ENCODE measurements at places on chromosomes 6 and 20.

- DNase-seq, result no peak
Measured at GRCh38 chr6:159213405-159213804, 44.2 kb downstream of the FNDC1 start.

- no peak for DNase-seq
Measured at GRCh38 chr6:170062209-170062914, 228.5 kb downstream of the DLL1 start.

- DNase-seq, result no peak
Measured at GRCh38 chr20:54250691-54251090, 42.8 kb downstream of the PFDN4 start.

GRCh38 chr6:32175711-32176475, at the start of gene AGPAT1:
TSS of gene AGPAT1 (minus strand) at chr6:32176084. CDS start at chr6:32171496, 4,588 bp downstream.
- peak; percentile 89 for DNase-seq

- DNase-seq, result no peak
Measured at GRCh38 chr6:19734519-19734918, 102.7 kb upstream of the ID4 start.

- no peak for DNase-seq
Measured at GRCh38 chr6:46763466-46763865, 16.7 kb downstream of the ANKRD66 start.

DNA sequence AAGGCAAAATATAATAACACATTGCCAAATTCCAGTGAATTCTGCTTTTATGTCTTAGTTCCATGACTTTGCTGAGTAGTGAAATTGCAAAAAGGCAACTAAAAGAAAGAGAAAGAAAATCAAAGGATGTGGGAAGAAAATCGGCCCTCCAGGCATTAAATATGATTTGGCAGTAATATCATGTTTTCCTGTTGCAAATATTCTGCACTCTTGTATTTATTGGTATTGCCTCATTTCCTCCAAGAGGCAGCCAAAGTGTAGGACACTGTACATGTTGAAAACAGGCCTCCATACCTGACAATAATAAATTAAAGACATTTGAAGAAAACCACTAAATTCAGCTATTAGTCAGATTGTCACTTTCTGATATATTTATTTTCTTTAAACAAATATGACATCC, 460.0 kb upstream of the NOX3 start:
- no peak for DNase-seq

GRCh38 chr20:9838378-9839295, at the start of gene PAK5:
TSS of gene PAK5 (minus strand) at chr20:9839076. CDS start at chr20:9644328, 194,748 bp downstream.
- DNase-seq, result peak; percentile 46

- DNase-seq, result no peak
Measured at GRCh38 chr20:9215539-9215938, 146.7 kb downstream of the PLCB4 start.

- DNase-seq, result no peak
Measured at GRCh38 chr6:5726976-5727718, 279.6 kb downstream of the NRN1 start.

DNA sequence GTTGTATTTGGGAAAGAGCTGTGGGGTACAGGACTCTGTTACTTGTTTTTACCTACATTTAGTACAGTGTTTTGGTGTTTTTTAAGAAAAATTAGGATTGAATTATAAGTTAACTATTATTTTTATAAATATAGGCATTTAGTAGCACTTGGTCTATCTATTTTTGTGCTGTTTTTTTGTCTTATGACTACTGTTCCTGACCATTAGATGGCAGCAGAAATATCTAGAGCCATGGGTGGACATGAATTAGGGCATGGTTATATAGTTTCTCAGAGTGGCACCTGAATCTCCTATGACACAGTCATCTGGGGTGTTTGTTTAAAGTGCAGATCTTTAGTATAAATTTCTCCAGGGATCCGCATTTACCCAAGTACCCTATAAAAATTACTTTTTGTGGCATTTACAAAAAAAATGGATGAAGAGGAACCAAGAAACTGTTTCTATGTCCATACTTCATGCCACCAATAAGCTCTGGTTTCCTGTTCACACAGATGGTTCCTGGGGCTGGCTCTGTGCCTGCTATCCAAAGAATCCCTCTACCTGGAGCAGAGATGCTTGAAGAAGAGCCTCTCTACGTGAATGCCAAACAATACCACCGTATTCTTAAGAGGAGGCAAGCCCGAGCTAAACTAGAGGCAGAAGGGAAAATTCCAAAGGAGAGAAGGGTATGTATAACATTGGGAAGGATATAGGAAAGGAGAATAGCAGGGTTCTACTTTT, 19.8 kb downstream of the NFYA start:
- DNase-seq, result no peak

GRCh38 chr6:148523048-148523447, 180.4 kb downstream of the SASH1 start:
- no peak for DNase-seq

GRCh38 chr6:143867236-143867635, 3.0 kb downstream of the ZC2HC1B start:
- DNase-seq, result no peak

DNA sequence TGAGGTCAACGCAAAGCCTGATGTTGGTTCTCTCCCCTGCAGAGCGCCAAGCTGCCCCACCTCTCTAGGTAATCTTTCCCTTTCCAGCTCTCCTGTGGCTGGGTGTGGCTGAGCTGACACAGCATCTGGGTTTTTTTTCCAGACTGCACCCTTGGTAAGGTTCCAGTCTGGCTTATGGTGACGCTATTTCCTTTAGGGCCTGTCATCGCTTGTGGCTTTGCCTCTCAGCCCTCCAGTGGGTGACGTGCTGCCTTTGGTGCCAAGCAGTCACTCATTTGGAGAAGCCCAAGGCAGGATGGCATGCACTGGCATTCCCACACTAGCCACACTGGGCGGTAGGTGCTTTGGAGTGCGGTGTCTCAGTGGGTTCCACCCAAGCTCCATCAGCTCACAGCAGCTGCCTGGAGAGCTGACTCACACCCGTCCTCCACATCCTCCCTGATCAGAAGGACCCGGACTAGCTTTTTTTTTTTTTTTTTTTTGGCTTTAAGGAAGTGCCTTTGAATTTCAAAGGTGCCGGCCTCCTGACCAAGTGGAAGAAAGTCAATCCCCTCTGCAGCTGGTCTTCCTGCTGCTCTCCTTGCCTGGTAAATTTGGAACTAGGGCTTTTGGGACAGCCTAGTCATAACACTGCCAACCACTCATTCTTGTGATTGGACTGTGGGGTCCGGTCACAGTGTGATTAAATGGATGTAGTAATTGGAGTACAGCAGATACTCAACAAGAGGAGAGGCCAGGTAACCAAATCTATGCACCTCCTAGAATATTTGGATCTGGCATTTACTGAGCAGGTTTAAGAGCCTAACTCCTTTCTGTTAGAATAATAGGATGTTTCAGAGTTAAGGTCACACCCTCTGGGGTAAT, 153.6 kb downstream of the CD83 start:
- no peak for DNase-seq

GRCh38 chr6:5205877-5206850, 54.6 kb downstream of the LYRM4 start:
- DNase-seq, result no peak

GRCh38 chr6:50820869-50821264, 2.2 kb downstream of the TFAP2B start:
- DNase-seq, result no peak

- no peak for DNase-seq
Measured at GRCh38 chr6:110744991-110745390, 70.3 kb downstream of the CDK19 start.

GRCh38 chr6:166636191-166636933, 9.3 kb upstream of the RPS6KA2 start:
- no peak for DNase-seq

- no peak for DNase-seq
Measured at GRCh38 chr6:75431379-75431778, 62.2 kb downstream of the FILIP1 start.

DNA sequence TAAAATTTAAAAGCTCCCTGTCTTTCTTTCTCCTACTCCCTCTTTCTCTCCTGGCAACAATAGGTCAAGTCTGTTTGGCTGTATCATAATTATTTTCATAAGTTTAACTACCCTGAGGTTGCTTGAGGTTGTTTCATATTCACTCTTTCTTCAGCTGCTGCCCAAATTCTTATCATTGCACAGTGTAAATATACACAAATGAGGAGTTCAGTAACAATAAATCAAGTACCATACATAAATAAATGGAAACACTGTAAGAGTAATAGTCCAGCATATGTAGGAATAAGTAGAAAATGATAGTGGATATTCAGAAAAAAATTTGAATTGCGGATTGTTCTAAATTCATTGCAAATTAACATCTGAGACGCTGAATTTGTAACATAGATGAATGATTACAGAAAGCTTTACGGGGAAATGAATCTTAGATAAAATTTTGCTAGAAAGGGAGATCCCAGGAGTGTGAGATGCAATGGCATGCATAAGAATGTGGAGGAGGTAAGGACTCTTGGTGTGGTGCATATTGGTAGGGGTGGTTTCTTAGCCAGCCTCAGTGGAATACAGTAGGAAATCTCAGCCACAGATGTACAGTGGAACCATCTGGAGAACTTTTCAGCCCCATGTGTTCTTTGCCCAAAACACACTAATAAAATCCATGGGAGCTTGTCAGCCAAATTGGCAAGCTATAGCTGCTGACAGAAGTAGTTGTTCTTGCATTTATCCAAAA, 480.7 kb downstream of the HTR1B start:
- no peak for DNase-seq

DNA sequence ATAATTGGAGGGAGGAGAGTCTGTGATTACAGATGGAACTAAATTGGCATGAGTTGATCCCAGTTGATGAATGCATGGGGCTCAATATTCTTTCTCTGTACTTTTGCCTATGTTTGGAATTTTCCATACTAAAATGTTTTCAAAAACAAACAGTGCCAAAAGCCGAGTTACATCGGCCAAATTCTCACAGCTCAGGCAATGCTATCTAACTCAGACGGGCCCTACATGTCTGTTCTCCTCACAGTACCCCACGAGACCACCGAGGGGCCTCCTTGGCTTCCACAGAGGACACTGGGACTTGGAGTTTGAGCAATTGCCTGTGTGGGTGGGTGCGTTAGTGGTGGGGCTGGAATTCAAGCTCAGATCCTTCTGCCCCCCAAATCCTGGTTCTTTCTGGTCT, 413.2 kb downstream of the CDH26 start:
- DNase-seq, result no peak

- DNase-seq, result no peak
Measured at GRCh38 chr6:117907601-117908245, 659 bp downstream of the SLC35F1 start.

GRCh38 chr6:88964509-88964908, 1.1 kb upstream of the RNGTT start:
- DNase-seq, result no peak

DNA sequence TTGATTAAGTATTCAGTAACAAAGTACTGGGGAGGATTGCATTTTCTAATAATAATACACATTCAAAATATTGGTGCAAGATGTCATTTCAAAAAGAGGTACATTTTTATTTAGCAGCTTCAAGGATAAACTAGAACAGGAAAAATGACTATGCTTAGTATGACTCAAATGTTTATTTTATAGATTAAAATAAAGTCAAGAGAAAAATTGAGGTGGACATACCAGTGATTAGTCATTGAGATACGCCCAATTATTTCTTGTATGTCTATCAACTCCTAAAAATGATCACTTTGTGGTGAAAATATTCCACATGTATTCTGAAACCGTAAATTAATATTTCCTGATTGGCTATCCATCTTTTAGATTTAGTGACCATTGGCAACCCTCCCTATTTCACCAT, 96.7 kb downstream of the PHF3 start:
- DNase-seq, result no peak

GRCh38 chr6:45105170-45105820, 222.8 kb upstream of the RUNX2 start:
- no peak for DNase-seq

- no peak for DNase-seq
Measured at GRCh38 chr6:98579941-98580340, 254.4 kb upstream of the POU3F2 start.

DNA sequence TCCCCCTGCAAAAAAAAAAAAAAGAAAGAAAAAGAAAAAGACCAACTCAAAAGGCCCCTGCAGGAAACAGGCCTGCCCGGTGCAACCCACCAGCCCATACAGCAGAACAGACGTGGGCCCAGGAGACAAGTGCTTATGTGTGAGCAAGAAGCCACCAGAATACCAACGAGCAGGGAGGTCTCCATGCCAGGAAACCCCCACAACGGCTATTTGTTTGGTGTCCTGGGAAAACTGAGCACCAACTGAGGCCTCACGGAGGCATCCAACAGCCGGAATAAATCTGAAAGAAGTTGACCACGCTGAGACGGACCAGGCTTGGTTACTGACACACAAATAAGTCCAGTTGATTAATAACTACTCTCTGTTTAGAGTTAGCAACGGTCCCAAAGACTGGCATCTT, 29.7 kb downstream of the PTPRT start:
- DNase-seq, result no peak

- DNase-seq, result no peak
Measured at GRCh38 chr6:36135053-36135731, 4.9 kb downstream of the MAPK13 start.

GRCh38 chr20:24586523-24586840, 117.1 kb downstream of the SYNDIG1 start:
- DNase-seq, result no peak

- DNase-seq, result no peak
Measured at GRCh38 chr6:36679043-36679833, 724 bp downstream of the CDKN1A start.

DNA sequence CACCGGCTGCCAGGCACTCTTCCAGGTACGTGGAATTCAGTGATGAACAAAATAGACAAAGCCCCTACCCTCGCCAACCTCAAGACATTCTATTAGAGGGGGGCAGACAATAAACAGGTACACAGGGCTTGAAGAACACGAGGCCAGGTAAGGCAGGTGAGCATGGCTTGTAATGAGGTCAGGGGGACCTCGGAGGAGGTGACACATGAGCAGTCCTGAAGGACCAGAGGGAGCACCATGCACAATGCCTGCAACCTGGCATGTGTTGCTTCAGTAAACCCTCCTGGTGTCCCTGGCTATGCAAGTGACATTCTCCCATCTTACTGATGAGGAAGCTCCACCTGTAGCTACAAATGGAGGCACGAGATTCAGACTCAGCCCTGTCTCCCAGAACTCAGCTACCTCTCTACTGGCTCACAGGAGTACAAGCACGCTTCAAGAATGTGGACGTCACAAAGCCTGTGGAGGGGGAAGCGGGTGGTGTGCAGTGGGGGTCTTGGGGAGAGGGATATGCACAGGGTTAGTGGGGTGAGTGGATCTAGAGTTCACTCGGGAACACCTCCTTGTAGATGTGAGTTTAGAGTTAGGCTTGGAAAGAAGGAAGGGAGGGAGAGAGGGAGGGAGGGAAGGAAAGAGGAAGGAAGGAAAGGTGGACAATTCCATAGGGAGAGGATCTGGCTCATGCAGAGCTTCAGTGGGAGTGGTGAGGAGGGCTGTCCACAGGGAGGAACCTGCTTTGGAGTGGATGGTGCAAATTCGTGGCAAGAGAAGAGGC, 7.6 kb upstream of the MAPK13 start:
- DNase-seq, result no peak

- DNase-seq, result no peak
Measured at GRCh38 chr6:78830805-78831204, 36.5 kb upstream of the IRAK1BP1 start.

GRCh38 chr6:148200781-148201180, 141.9 kb upstream of the SASH1 start:
- no peak for DNase-seq
